A549 treated with AZD2906 at 1 μM for 4 hours (cell line): ENCODE measurements at places on chromosomes 2 and 18. TPM values are rescaled to one million over a fixed set of nuclear protein-coding genes. Genes with fewer than 3 reads are reported as not detected.

Gene IFIH1
- total RNA-seq: 0.71 to 1.1 TPM (median 0.94 TPM) in 5 replicates

Gene FHL2
- 47.1 to 62.0 TPM (median 52.7 TPM) in 5 replicates for total RNA-seq

Gene MYO7B
- total RNA-seq: 0.14 to 0.62 TPM (median 0.23 TPM) in 5 replicates

Gene LINC00305
- total RNA-seq: not detected in 5 replicates

Gene IGFBP5
- 0.13 to 0.20 TPM (median 0.16 TPM) in 5 replicates for total RNA-seq

Gene EFEMP1
- 27.8 to 54.7 TPM (median 39.6 TPM) in 5 replicates for total RNA-seq

Gene COLEC12
- total RNA-seq: 0.02 to 0.06 TPM (median 0.03 TPM) in 5 replicates

Gene IL37
- total RNA-seq: not detected in 5 replicates

Gene TEX44
- not detected in 5 replicates for total RNA-seq

Gene GULP1
- total RNA-seq: 23.9 to 38.8 TPM (median 25.8 TPM) in 5 replicates

Gene KATNAL2
- 1.4 to 2.4 TPM (median 1.9 TPM) in 5 replicates for total RNA-seq

Gene IL36RN
- 0.02 to 0.11 TPM (median 0.02 TPM) in 3 of 5 replicates, not detected in the others for total RNA-seq

Gene FTCDNL1
- 1.9 to 3.0 TPM (median 2.6 TPM) in 5 replicates for total RNA-seq

Gene FAM228A
- total RNA-seq: not detected in 5 replicates

Gene NEU2
- not detected in 5 replicates for total RNA-seq

Gene CTLA4
- not detected in 5 replicates for total RNA-seq

Gene STAT4
- 3.5 to 5.2 TPM (median 4.5 TPM) in 5 replicates for total RNA-seq

Gene DNAH7
- 0.66 to 1.6 TPM (median 0.91 TPM) in 5 replicates for total RNA-seq

Gene TIA1
- 39.8 to 45.0 TPM (median 43.4 TPM) in 5 replicates for total RNA-seq

Gene POU3F3
- total RNA-seq: 0.02 TPM in 2 of 5 replicates, not detected in the others

Gene SRD5A2
- 0.02 TPM in 4 of 5 replicates, not detected in the other for total RNA-seq

Gene MALT1
- 7.5 to 9.9 TPM (median 8.8 TPM) in 5 replicates for total RNA-seq
